ENCODE measurements at places on chromosomes 2 and 18.
A peak's percentile ranks its signal among the peaks of the same experiment; 100 is the strongest.

- DNase-seq = no peak
These were observed 432.4 kb downstream of the DCDC2C start for GRCh38 chr2:4135765-4136164.

GRCh38 chr18:44895176-44895798, 214.6 kb downstream of the SETBP1 start:
- DNase-seq = no peak

GRCh38 chr2:159933727-159934049, 128.7 kb downstream of the PLA2R1 start:
- peak; percentile 23 for DNase-seq

DNA sequence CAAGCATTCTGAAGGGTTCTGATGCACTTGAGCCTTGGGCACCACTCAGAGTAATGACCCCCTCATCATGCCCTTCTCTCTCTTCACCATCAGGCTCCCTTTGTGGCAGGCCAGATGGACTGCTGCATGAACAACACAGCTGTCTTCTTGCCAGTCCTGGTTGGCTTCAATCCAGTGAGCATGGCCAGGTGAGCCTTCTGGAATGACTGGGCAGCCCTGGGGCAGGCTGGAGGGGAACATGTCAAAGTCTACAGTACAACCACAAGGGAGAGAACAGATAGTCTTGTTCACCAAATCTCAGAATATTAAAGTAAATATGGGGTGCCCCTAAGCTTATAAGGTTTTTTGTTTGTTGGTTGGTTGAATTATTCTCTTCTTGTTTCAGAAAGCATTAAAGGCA, 4.4 kb downstream of the GCKR start:
- DNase-seq = no peak

DNA sequence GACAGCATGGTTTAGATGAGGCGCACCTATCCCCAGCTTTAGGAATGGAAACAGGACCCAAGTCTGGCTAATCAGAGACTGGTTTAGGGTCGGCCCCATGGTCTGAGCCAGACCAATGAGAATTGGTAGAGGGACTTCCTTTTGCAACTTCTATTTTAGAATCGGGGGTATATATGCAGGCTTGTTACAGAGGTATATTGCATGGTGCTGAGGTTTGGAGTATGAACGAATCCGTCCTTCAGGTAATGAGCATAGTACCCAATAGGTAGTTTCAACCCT, 1.5 kb upstream of the BOLA3 start:
- DNase-seq = no peak

GRCh38 chr2:55519938-55520885, 694 bp downstream of the CFAP36 start:
- DNase-seq = no peak

DNA sequence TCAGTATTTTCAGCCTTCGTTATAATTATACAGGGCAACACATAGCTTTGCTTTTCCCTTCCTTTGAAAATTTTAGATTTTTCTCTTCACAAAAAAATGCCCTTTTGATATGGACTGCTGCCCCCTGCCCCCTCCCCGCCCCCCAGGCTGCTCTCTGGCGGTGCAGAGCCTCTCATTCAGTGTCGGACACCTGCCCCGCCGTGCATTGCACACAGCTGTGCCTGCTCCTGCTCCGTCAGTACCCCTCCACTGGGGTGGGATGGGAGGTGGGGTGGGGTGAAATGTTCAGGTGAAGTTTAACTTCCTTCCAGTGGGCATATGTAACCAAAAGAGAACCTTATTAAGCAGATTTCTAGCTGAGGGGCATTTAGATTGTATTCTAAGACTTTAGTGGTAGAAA, 148.0 kb downstream of the CCDC85A start:
- no peak for DNase-seq

GRCh38 chr2:160505256-160505655, 11.6 kb upstream of the RBMS1 start:
- DNase-seq = no peak

DNA sequence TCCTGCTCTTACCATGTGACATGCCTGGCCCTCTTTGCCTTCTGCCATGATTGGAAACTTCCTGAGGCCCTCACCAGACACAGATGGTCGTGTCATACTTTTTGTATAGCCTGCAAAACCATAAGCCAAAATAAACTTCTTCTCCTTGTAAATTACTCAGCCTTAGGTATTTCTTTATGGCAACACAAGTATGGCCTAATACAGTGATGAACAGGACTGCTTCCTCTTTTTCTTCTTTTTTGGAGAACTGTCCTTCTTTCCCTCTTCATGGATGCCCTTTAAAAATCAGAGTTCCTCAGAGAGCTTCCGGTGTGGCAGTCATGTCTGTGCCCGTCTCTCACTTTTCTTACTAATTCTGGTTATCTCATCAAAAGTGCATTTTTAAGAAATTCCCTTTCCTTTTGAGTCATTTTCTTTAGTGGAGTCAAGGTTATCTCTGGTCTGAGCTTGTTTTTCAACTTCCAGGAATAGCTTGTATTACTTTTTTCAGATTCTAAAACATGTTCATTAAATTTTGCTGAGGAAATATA, 9.2 kb upstream of the IL1A start:
- DNase-seq = no peak

GRCh38 chr2:30484995-30485394, 37.9 kb downstream of the LCLAT1 start:
- DNase-seq = no peak

GRCh38 chr2:28486526-28486925, 9.3 kb upstream of the PLB1 start:
- no peak for DNase-seq

- DNase-seq = no peak
These were observed 4.3 kb downstream of the ITGAV start for GRCh38 chr2:186594001-186594722.

DNA sequence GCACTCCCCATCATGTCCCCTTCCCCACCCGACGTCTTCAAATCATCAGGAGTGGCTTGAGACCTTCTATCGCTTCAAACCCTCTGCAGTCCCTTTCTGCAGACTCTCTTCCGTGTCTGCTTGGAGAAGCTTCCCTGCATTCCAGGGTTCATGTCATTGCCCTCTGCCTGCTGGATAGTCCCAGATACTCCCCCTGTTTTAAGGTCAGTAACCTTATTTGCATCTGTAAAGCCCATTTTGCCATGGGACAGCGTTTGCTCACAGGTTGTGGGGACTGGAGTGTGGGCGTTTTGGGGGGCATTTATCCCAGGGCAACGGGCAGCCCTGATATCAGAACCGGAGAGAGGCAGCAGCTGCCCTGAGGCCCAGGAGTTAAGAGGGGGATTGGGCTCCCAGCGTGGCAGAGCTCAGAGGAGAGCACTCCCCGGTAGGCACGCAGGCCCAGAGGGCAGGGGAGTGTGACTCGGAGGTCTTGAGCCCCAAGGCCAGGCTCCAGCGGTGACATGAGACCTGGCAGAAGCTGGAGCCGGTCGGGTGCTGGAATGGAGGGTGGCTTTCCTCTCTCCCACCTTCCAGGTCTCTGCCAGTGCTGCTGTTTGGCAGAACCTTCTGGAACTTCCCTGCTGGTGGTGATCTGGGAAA, 73.8 kb downstream of the RTP5 start:
- DNase-seq = no peak

DNA sequence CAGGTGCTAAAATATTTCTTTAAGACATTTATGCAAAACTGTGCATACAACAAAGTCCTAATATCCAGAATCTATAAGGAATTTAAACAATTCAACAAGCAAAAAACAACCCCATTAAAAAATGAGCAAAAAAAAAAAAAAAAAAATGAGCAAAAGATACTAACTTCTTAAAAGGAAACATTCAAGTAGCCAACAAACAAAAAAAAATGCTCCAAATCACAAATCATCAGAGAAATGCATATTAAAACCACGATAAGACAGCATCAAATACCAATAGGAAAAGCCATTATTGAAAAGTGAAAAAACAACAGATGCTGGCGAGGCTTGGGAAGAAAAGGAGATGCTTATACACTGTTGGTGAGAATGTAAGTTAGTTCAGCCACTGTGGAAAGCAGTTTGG, 34.9 kb downstream of the B4GALT6 start:
- DNase-seq = no peak

DNA sequence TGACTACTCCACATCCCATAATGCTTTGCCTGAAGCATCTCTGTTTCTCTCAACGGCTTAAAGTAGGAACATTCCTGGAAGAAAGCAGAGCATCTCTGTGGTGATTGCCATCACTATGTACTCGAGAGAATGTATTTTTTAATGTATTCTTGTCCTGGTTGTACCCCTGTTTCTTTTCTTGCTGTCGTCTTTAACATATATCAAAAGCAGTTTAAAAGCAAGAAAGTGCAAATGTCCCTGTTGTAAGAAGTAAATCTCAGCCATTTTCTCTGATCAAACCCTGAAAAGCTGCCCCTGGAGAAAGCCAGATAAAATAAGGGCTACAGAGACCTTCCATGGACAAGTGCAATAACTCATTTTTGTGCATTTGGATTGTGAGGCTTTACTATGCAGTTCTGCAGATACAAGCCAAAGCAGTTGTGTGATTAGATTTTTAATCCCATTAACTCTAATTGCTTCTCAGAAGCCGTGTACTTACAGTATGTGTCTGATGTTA, 70.8 kb downstream of the XIRP2 start:
- no peak for DNase-seq

DNA sequence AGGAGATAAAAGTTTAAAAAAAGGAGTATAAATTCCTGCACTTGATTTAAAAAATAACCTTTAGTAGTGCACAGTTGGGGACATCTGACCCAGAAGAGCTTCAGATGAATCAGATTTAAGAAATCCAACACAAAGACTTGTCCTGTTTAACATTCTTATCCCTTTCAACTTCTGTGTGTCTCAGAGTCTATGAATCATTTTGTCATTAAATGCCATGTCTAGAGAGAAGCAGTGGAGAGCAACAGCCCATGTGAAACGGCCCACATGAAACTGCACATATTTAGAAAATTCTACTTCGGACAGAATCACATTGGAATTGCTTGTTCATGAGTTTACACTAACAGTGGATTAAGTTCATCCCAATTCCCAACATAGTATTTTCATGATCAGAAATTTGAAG, 278.6 kb downstream of the SLC8A1 start:
- no peak for DNase-seq

GRCh38 chr2:12212841-12213597, 466.6 kb downstream of the LPIN1 start:
- DNase-seq = no peak

DNA sequence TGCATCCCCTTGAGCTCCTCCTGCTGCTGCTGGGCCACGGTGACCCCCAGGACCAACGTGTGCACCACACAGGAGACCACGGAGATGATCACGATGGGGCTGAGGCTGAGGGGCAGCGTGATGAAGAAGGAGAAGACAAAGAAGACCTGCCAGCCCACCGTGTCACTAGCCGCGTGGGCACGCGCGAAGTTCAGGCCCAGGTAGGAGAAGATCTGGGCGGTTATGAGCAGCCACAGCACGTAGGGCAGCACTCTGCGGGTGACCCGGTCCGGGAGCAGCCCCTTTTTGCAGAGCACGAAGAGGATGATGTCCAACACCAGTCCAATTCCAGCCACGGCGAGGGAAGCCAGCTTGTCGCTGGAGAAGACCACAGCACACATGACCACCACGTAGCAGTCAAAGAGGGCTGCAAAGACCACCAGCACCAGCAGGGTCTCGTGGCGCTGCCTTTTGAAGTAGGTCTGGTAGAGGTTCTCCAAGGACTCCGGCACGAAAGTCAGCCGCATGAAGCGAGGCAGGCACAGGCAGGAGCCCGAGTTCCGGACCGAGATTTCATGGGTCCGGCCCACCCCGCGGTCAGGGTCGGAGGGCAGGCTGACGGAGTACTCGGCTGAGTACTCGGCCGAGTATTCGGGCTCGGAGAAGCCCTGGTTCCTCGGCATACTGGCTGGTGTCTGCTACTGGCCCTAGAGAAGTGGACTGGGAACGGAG, 1.6 kb downstream of the ADCY3 start:
- no peak for DNase-seq

GRCh38 chr2:37713258-37713700, 41.8 kb upstream of the CDC42EP3 start:
- no peak for DNase-seq

DNA sequence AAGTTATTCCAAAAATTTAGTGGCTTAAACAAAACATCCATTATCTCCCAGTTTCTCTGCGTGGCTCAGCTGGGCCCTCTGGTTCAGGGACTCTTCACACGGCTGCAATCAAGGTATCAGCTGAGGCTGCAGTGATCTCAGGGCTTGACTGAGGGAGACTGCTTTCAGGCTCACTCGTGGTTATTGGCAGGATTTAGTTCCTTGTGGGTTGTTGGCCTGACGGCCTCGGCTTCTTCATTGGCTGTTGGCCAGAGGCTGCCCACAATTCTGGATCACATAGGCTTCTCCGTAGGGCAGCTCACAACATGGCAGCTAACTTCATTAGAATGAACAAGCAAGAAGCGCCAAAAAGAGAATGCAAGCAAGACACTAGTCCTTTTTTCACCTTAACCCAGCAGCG, 90.1 kb downstream of the ABI2 start:
- DNase-seq = no peak

- DNase-seq = no peak
These were observed 1889.3 kb upstream of the CELF4 start for GRCh38 chr18:39454866-39455265.

DNA sequence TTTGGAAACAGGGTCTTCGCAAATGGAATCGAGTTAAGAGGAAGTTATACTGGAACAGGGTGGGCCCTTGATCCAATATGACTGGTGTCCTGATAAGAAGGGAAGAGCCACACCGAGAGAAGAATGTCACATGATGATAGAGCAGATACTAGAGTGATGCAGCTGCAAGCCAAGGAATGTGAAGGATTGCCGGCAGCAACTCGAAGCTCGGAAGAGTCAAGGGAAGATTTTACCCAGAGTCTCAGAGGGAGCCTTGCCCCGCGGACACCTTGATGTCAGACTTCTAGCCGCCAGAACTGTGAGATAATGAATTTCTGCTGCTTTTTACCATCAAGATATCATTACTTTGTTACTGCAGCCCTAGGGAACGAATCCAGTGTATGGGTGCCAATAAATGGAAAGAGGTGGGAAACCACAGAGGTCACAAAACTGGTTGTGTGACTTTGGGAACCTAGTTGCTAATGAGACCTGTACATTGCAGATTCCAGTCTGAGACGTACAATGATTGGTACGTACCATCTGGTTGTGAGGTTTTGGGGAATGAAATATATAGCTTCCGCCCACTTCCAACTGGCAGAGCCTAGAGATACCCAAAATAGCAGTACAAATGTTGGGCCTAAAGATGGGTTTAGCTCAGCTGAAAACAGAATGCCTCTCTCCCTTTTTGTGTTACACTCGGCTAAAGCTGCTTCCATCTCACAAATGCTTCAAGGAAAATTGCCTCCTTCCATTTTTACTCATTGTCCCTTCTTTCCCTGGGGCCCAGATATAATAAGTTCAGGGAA, 28.6 kb upstream of the VWA3B start:
- no peak for DNase-seq

- DNase-seq = no peak
These were observed 49.7 kb upstream of the RASGRP3 start for GRCh38 chr2:33426666-33427231.

DNA sequence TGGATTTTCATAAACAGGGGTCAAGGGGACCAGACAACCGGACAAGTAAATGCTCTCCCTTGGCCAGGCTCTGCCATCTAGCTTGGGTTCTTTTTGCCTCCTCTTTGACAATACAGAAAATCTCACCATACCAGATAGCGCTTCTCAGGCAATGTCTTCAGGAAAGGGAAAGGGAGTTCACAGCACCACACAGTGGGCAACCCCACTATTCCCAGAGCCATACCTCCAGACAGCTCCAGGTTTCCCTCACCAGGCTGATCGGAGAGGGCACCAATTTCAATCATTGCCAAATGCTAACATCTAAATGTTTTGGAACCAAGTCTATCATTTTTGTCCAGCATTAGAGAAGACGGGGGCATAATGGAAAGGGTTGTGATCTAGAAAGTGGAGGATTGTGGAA, 28.1 kb downstream of the CCDC68 start:
- DNase-seq = no peak
